CD4-positive, alpha-beta T cell treated with Interleukin-4 for 1 hour (primary cell): ENCODE measurements at places on chromosomes 13 and 19.

DNA sequence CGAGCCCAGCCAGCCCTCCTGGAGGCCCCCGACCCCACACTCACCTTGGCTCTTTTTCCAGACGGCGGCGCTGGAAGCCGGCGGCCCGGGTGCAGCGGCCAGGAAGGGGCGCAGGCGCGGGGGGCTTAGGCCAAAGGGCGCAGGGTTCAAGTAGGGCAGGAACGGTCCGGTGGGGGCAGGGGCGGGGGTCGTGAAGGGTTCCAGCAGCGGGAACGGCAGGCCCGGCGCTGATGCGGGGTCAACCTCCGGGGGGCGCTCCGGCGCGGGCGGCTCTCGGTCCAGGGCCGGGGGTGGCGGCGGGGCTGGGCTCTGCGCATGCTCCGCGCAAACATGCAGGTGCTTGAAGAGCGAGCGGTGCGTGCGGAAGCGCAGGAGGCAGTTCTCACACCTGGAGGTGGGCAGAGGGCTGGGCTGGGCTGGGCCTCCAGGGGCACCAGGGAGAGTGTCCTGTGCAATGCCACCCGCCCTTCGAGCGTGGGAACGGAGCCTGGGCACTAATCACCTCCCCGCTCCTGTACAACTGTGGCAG is 2.3 kb downstream of the ZNF414 start:
- DNase-seq, result no peak

GRCh38 chr19:32404213-32404932 is 1.2 kb upstream of the DPY19L3 start:
- DNase-seq, result no peak

GRCh38 chr13:25196971-25197370 is 24.9 kb upstream of the AMER2 start:
- DNase-seq, result no peak

DNA sequence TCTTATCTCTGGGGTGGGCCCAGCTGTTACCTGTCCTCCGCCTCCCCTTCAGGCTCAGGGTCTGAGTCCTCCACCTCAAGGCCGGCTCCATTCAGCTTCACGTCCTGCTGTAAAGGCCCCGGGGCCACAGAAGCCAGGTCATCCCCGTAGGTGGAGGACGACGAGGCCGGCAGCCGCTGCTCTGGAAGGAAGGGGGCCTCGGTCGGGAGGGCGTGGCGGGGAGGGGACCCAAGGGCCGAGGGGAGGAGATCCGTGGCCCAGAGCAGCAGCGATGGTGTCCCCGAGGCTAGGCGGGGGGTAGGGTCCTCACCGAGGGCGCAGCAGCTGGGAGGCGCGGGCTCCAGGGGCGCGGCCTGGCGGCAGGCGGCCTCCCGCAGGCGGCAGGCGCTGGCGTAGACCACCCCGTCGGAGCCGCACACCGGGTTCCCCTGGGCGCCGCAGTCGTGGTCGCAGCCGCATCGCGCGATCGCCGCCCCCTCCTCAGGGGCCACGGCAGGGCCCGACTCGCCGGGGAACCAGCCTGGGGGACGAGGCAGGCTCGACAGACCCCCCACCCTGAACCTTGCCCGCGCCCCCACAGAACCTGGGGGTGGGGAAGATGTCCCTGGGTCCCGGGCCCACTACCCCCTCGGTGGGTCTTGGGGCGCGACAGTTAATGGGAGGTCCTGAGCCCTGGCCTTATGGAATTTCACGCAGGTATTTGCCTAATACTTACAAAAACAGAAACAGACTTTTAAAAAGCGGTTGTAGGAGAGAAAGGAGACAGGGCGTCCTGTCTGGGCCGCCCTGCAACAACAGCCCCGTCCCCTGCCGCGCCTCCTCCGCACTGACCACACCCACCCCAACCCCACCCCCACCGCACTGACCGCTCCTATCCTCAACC is 7.6 kb downstream of the F2RL3 start:
- no peak for DNase-seq

- DNase-seq, result no peak
Observed at GRCh38 chr13:90889906-90890834, 457.3 kb upstream of the MIR17HG start.

- DNase-seq, result no peak
Observed at GRCh38 chr13:48397744-48398143, 15.2 kb downstream of the LPAR6 start.

GRCh38 chr19:3344608-3345598 is 21.5 kb upstream of the NFIC start:
- no peak for DNase-seq

- no peak for DNase-seq
Observed at GRCh38 chr13:44747179-44747578, 171.0 kb upstream of the TSC22D1 start.

GRCh38 chr19:46604781-46605355 is 3.7 kb downstream of the CALM3 start:
- DNase-seq, result no peak

- DNase-seq, result no peak
Observed at GRCh38 chr13:47747901-47748300, 253.2 kb downstream of the SUCLA2 start.

DNA sequence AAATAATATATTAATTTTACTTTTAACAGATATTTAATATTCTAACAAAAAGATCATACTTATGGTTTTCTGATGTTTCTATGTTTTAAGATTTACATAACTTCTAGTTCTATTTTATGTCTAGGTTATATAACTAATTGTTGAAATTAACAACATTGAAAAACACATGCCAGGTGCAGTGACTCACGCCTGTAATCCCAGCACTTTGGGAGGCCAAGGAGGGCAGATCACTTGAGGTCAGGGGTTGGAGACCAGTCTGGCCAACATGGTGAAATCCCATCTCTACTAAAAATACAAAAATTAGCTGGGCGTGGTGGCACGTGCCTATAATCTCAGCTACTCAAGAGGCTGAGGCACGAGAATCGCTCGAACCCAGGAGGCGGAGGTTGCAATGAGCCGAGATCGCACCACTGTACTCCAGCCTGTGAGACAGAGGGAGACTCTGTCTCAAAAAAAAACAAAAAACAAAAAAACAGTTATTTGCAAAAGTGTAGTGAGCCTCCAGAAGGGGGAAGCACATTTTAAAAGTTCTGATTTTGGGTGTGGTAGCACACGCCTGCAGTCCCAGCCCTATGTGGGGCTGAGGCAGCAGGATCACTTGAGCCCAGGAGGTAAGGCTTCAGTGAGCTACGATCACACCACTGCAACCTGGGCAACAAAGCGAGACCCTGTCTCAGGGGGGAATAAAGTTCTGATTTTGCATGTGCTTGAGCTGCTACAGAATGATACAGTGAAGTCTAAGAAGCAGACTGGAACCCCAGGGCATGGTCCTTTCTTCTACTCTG is 18.7 kb downstream of the MIPEP start:
- DNase-seq, result peak; percentile 20

DNA sequence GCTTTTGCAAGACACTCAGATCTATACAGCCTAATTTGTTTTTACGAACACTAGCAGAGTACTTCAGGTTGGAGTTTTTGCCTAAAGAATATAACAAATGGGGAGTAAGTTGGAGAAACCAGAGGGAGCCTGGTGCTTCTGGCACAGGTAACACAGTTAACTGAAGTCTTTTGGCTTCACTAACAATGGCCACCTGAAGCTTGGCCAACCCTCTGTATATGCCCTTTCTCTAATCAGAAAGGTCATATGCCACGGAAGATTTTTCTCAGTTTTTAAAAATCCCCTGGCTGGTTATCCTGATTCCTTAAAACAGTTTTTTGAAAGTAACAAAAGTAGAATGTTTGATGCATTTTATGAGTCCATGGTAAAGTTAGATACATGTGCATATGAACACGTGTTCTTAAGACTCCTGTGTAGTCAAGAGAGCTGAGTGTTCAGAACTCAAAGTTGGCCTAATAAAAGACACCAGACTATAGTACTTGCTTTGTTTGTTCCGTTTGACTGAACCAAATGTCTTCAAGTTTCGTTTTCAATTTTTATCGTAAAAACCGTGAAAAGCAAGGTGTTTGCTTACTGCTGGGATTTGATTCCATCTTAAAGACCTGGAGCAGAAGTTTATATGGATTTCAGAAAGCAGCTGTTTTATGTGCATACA is 137.5 kb downstream of the KCNRG start:
- no peak for DNase-seq

- DNase-seq, result no peak
Observed at GRCh38 chr13:96652506-96652905, 341.8 kb downstream of the OXGR1 start.

DNA sequence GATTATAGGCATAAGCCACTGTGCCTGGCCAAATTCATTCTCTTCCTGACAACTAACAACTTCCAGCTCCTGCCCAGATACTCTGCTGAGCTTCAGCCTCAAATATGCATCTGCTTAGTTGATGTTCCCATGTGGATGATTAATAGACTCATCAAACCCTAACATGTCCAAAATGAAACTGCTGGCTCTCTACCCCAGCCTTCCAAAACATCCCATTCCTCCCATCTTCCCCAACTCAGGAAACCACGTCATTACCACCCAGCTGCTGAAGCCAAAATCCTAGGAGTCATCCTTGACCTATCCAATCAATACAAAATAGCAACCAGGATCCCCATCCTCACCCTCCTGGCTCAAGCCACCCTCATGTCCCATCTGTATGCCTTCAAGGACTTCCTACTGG is 20.9 kb downstream of the POU2F2 start:
- DNase-seq, result no peak

- DNase-seq, result no peak
Observed at GRCh38 chr19:8096071-8096470, 43.5 kb downstream of the CCL25 start.

DNA sequence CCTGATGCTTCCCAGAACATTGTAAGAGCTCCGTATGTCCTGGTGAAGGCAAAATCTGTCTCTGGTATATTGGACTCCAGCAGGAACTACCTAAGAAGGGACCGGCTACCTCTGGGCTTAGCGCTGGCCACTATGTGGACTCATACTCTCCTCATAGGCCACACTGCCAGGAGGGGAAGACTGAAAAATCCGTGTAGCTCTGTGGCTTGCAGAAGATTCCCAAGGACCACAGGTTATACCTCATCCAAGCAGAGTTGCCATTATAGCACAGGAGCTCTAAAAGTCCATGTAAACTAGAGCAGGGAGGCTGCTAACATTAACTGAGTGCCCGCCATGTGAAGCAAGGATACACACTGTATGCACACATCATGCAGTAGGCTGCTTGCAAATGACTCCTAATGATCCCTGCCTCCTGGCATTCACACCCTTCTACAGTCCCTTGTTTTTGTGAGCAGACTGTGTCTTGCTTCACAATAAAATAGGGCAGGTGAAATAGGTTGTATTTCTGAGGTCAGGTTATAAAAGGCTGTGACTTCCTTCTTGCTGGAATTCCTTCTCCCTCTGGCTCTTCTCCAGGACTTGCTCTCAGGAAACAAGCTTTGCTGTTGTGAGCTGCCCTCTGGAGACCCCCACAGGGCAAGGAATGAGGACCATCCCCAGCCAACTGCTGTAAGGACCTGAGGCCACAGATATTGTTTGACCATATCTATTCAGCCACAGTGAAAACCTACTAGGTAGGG is 192.6 kb upstream of the UBL3 start:
- no peak for DNase-seq

GRCh38 chr13:25529425-25529824 is 157.7 kb downstream of the ATP8A2 start:
- DNase-seq, result no peak

DNA sequence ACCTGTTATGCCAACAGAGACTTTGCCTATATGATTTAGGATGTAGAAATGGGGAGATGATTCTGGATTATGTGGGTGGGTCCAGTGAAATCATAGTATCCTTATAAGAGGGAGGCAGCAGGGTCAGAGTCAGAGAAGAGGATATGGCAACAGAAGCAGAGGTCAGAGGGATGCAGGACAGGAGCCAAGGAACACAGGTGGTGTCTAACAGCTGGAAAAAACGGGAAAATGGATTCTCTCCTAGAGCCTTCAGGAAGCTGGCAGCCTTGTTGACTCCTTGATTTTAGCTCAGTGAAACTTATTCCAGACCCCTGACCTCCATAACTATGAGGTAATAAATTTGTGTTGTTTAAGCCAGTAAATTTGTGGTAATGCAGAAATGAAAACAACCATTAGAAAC is 28.8 kb upstream of the OXGR1 start:
- no peak for DNase-seq

DNA sequence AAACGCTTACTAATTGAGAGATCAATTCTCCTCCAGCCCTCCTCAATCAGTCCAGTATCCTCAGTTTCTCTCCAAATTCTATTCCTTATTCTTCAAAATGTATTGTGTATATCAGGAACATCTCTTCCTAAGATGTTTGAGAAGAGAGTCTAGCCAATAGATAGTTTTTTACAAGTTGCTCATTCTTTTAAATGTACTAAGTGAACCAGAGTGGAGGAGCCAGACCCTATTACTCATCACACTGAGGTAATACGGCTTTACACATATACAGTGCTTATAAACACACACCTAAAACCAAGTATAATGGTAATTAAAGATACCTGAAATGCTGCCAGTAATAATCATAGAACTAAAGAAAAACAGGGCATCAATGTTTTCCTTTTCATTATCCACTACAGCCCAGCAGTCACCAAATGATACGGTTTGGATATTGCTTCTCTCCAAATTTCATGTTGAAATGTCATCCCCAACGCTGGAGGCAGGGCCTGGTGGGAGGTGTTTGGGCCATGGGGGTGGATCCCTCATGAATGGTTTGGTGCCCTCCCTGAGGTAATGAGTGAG is 45.2 kb upstream of the HMGB1 start:
- no peak for DNase-seq

DNA sequence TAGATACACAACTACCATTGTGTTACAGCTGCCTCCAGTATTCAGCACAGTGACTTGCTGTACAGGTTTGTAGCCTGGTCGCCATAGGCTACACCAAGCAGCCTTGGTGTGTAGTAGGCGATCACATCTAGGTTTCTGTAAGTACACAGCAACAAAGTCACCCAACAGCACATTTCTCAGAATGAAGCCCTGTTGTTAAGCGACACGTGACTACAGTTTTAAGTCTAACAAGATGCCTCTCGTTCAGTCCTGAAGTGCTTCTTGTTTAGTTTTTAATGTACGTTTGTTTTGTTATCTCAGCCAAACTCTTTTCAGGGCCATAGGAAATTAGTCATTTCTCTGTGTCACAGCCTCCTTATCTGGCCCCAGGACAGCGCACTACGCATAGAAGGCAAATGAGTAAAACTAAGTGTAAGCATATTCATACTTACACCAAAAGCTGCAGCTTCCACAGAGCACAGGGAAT is 50.0 kb upstream of the GPR183 start:
- peak; percentile 75 for DNase-seq

- no peak for DNase-seq
Observed at GRCh38 chr13:109412283-109412901, 374.0 kb downstream of the IRS2 start.

DNA sequence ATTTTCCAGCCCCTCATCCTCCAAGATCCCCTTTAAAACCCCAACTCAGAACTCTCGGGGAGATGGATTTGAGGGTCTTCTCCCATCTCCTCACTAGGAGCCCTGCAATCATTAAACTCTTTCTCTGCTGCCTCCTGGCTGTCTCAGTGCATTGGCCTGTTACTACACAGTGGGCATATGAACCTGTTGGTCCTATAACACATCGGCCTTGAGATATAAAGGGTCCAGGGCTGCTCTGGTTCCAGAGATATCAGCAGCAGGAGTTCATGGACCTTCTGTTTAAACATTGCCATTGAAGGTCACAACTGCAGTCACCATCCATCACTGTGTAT is 3.8 kb upstream of the METTL21C start:
- no peak for DNase-seq
